Cardiac fibroblast (primary cell): ENCODE measurements at places on chromosomes 5 and 9.

DNA sequence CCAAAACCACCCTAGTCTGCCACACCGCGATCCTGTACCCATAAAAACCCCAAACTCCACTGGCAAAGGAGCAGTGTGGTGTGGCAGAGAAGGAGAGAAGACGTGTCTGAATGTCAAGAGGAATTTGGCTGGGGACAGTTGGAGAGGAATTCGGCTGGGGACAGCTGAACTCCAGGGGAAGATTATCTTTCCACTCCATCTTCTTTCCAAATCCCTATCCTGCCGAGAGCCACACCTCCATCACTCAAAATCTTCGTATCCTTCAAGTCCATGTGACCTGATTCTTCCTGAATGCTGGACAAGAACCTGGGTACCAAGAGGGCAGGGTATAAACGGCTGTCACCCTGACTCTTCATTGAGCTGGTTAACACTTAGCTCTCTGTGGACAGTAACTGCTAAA lies 448.1 kb downstream of the ARHGEF28 start:
- DNase-seq, result no peak

GRCh38 chr9:105500108-105500766 lies 52.4 kb downstream of the FSD1L start:
- peak; percentile 16 for DNase-seq

GRCh38 chr5:168299372-168299771 lies 7.9 kb downstream of the WWC1 start:
- no peak for DNase-seq

GRCh38 chr9:129845373-129845772 lies 10.1 kb downstream of the USP20 start:
- DNase-seq, result no peak

- no peak for DNase-seq
Observed at GRCh38 chr5:179171251-179171815, 111.2 kb downstream of the ZNF354C start.

- DNase-seq, result no peak
Observed at GRCh38 chr5:133869519-133870335, 98.7 kb downstream of the C5orf15 start.

- DNase-seq, result peak; percentile 67
Observed at GRCh38 chr5:82861701-82862100, 215.5 kb downstream of the TMEM167A start.

GRCh38 chr5:170421826-170422225 lies 32.7 kb upstream of the KCNMB1 start:
- no peak for DNase-seq

- peak; percentile 91 for DNase-seq
Observed at GRCh38 chr5:95781101-95781583, 41.4 kb downstream of the GLRX start.

GRCh38 chr9:129664746-129665388 lies 580 bp upstream of the PRRX2 start:
- DNase-seq, result no peak

DNA sequence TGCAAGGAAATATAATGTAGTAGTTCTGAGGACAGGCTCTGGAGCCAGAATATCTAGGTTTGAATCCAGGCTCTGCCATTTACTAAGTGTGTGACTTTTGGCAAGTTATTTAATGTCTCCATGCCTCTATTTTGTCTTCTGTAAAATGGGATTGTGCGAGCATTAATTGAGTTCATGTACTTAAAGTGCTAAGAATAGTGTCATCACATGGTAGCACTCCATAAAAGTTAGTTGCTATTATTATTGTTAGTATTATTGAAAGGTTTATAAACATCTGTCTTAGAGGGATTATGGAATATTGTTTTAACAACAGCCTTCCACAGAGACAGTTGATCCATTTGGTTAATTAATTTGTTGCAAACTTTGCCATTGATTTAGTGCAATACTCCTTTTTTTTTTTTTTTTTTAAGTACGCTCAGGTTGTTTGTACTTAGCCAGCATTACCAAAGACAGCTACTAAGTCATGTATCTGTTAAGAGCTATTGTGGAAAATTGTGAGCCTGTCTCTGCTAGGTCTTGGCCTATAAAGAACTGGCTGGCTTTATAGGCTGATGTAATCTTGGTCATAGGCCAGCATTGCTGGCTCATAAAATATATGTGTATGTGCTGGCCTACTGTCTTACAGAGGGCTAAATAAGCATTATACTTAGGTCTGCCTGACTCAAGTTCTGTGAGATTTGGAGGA lies 174.7 kb downstream of the WDR70 start:
- DNase-seq, result peak; percentile 69

DNA sequence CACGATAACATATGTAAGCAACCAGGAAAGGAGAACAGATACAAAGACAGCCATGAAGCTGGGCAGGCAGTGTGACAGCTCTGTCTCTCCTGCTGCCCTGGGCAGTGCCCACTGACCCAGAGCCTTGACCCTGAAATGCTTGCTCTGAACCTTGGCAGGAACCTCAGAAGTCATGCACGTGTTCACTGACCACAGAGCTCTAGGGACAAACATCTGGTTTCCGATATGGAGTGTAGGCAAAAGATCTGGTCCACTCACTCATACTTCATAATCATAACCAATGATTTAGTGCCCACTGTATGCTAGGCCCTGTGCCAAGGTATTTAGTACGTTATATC lies 102.6 kb downstream of the FSTL4 start:
- no peak for DNase-seq

DNA sequence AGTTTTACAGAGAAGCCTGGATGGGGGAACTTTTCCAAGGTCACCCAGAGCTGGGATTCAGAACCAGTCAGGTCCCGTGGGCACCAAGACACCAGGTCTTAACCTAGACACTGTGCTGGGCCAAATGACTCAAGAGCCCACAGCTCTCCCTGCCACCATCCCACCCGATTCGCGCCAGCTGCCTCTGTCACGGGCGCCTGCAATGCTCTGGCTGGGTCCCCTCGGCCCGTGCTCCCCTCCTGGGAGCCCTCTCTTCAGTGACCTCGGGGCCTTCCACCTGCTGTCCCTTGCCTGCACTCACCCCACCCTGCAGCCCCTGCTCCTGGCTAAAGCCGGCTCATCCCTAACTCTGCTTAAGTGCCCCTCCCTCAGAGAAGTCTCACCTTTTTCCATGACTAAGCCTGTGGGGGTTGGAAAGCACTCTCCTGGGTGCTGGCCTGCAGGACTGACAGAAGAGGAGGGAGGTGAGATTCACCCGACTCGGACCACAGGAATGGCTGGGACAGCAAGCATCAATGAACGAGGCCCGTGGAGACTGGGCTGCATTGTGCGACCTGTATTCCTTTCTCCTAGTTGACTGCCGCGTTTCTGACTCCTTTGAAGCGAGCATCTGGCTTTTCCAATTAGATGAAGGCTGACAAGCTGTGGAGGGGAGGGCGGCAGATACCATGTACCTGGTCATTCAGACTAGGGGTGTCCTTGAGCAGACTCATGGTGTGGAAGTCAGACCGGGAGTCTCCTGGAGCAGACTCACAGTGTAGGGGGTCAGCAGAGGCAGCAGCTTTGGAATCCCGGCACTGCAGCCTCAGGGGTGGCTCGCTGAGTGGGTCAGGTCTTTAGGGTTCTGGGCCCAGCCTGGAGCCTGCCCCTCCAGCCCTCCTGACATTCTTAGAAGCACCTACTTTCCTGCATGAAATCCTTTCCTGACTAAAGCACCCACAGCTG lies 5.8 kb upstream of the IL4 start:
- no peak for DNase-seq

DNA sequence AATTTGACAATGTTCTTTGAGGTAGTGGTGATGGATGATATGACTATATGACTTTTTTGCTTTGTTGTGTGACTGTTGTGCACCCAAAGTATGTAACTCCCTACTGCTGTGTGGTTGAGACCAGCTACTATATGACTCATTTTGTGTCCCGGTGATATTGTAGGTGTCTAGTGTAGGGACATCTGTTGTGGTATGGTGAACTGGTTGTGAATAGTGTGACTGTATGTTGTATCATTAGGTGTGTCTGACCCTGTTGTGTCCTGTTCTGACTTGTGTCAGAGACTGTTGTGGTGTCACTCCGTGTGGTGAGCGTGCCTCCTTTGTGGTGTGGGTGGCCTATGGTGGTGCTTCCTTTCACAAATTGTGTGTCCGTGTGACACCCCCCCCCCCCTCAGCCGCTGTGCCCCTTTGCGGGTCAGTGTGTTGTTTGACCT lies 11.2 kb upstream of the CXXC5 start:
- DNase-seq, result peak; percentile 60

GRCh38 chr9:105241356-105242043 lies 3.0 kb upstream of the SLC44A1 start:
- DNase-seq, result no peak

GRCh38 chr9:6197330-6197729 lies 18.3 kb upstream of the IL33 start:
- peak; percentile 63 for DNase-seq

DNA sequence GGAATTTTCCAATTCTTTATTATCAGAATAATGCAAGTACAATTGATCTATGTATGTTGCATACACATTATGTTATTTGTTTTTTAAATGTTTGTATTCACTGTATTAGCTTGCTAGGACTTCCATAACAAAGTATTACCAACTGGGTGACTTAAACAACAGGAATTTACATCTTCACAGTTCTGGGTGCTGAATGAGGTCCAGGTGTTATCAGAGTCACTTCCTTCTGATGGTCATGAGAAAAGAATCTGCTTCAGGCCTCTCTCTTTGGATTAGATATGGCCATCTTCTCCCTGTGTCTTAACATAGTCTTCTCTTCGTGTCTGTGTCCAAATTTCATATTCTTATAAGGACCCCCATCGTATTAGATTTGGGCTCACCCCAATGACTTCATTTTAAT lies 229.1 kb upstream of the TRPC7 start:
- no peak for DNase-seq

DNA sequence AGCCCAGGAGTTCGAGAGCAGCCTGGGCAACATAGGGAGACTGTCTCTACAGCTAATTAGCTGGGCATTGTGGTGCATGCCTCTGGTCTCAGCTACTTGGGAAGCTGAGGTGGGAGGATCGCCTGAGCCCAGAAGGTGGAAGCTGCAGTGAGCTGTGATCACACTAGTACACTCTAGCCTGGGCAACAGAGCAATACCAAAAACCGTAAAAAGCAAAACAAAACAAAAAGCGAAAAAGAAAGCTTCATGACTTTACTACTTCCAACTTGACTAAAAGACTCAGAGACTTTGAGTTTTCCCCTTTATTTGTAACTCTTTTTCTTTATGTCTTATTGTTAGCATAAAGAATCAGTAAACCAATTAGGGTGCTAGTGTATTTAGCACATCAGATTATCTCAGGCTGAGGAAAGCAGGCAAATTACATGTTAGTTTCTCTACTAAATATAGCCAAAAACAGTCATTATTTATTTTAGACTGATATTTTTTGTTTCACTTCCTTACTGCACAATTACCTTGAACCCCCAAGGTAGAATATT lies 5.4 kb downstream of the RAD17 start:
- DNase-seq, result no peak

DNA sequence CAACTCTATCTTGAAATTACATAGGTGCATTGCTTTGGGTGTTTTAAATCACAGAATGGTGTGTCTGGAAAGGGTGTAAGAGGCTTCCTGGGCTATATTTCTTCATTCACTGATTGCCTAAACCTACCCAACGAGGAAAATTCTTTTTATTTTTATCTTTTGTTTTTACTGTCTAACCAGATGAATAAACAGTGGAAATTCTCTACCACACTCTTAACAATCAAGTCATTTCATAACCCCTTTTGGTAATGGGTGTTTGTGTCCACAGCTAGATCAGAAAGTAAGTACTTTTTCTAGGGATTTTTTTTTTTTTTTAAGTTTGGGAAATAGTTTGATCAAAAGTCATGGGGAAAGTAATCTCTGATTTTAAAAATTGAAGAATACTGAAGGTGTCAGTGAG lies 27.6 kb upstream of the C5orf47 start:
- no peak for DNase-seq

DNA sequence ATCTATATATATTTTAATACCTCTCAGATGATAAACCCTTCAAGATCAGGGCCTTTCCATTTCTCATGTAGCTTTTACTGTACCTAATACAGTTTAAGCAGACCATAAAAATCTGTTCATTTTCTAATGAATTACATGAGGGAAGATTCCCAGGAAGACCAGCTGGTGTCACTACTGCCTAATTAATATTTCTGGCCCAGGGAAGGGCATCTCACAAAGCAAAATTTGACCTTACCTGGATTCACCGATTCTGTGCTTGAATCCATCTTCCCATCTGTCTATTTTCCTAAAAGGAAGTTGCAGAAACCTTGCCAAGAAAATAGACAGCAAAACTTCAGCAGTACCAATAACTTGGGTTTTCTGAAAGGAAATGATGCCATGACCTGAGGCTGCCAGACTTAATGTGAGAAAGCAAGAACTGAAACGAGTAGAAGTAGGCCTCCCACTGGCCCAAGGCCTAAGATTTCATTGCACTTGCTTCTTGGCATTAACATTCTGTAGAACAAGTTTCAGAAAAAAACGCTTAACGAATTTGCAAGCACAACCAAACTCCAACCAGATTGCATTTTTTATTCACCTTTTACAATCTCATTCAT lies 83.0 kb upstream of the GLIS3 start:
- DNase-seq, result peak; percentile 60

GRCh38 chr5:138990986-138991590 lies 116.0 kb upstream of the LRRTM2 start:
- no peak for DNase-seq

- DNase-seq, result peak; percentile 26
Observed at GRCh38 chr5:54756796-54757402, 228.5 kb downstream of the ESM1 start.

- no peak for DNase-seq
Observed at GRCh38 chr9:134985451-134985850, 67.7 kb upstream of the FCN1 start.

- DNase-seq, result no peak
Observed at GRCh38 chr9:93114984-93115335, 18.9 kb downstream of the CARD19 start.

DNA sequence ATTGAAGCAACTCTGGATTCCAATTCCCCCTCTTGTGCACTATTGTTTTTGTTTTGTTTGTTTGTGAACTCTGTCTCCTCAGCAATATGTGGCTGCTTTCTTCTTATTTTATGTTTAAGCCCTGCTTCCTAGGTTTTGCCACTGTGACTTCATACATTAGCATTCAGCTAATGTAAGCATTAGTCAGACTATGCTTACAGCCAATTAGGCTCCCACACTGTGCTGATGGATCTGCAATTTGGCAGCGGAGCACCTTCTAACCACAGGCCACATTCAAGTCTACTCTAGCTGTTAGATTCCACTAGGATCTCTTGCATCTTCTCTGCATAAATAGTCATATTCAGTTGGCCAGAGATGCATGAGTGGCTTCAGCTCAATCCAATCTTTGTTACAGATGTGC lies 9.6 kb upstream of the BICD2 start:
- peak; percentile 75 for DNase-seq

GRCh38 chr5:146112476-146112875 lies 7.1 kb upstream of the PLAC8L1 start:
- DNase-seq, result no peak

DNA sequence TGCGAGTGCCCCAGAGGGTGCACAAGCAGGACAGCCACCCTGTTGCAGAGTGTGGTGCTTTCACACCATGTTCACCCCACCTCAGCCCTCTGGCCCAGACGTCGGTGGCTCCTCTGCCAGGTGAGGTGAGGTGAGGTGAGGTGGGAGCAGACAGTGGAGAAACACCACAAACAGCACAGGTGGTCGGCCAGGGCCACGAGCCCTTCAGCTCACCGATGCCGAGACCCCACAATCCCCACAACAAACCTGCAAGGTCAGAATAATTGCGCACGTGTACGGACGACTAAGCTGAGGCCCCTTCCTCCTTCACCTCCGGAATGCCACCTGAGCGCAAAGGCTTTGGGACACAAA lies 10.5 kb downstream of the BRD3 start:
- DNase-seq, result no peak
